A549 treated with CORT108297 at 1 μM for 4 hours (cell line): ENCODE measurements at places on chromosomes 1 and 21. TPM values are rescaled to one million over a fixed set of nuclear protein-coding genes. Genes with fewer than 3 reads are reported as not detected.

The DYNLT4 gene
- total RNA-seq = 0.32 to 0.80 TPM (median 0.53 TPM) in 4 of 5 replicates, not detected in the other

The MROH7 gene
- total RNA-seq = not detected in 5 replicates

The KRTAP19-1 gene
- total RNA-seq = not detected in 5 replicates

The MYOC gene
- total RNA-seq = not detected in 5 replicates

The PLA2G4A gene
- total RNA-seq = 8.5 to 12.0 TPM (median 9.7 TPM) in 5 replicates

The GUK1 gene
- total RNA-seq = 114 to 161 TPM (median 158 TPM) in 5 replicates

The FCRL5 gene
- not detected in 5 replicates for total RNA-seq

The PTAFR gene
- total RNA-seq = 0.14 to 0.32 TPM (median 0.25 TPM) in 5 replicates

The CALML6 gene
- total RNA-seq = 0.15 to 0.39 TPM (median 0.24 TPM) in 5 replicates

The ERG gene
- total RNA-seq = not detected in 5 replicates

The ADAMTS1 gene
- 0.07 to 0.19 TPM (median 0.17 TPM) in 5 replicates for total RNA-seq

The HTR6 gene
- 0.10 to 0.15 TPM (median 0.10 TPM) in 5 replicates for total RNA-seq

The RNF2 gene
- total RNA-seq = 15.6 to 21.2 TPM (median 16.8 TPM) in 5 replicates

The CNR2 gene
- not detected in 5 replicates for total RNA-seq

The MXRA8 gene
- 0.07 to 0.29 TPM (median 0.27 TPM) in 5 replicates for total RNA-seq

The RAB7B gene
- total RNA-seq = 1.0 to 2.8 TPM (median 1.7 TPM) in 5 replicates

The KPRP gene
- not detected in 5 replicates for total RNA-seq

The ATXN7L2 gene
- total RNA-seq = 1.8 to 3.4 TPM (median 2.3 TPM) in 5 replicates

The B4GALT2 gene
- 46.6 to 71.8 TPM (median 68.6 TPM) in 5 replicates for total RNA-seq

The HES2 gene
- 2.2 to 4.6 TPM (median 4.1 TPM) in 5 replicates for total RNA-seq

The OR2T27 gene
- not detected in 5 replicates for total RNA-seq
